Right lobe of liver (tissue), 6 donors: ENCODE measurements at places on chromosomes 16 and 17. TPM values are rescaled to one million over a fixed set of nuclear protein-coding genes. Genes with fewer than 3 reads are reported as not detected.

GRCh38 chr17:41553176-41553575 lies 18.7 kb downstream of the KRT9 start:
- H3K36me3 ChIP-seq, result no peaks in the 10 kb centered on the region
- no peak overlapping the region for H3K4me3 ChIP-seq
- no peak overlapping the region for H3K27ac ChIP-seq
- no peaks in the 10 kb centered on the region for H3K27me3 ChIP-seq
- H3K4me1 ChIP-seq, result peaks cover 7% of the 10 kb centered on the region
- DNase-seq, result no peak

DNA sequence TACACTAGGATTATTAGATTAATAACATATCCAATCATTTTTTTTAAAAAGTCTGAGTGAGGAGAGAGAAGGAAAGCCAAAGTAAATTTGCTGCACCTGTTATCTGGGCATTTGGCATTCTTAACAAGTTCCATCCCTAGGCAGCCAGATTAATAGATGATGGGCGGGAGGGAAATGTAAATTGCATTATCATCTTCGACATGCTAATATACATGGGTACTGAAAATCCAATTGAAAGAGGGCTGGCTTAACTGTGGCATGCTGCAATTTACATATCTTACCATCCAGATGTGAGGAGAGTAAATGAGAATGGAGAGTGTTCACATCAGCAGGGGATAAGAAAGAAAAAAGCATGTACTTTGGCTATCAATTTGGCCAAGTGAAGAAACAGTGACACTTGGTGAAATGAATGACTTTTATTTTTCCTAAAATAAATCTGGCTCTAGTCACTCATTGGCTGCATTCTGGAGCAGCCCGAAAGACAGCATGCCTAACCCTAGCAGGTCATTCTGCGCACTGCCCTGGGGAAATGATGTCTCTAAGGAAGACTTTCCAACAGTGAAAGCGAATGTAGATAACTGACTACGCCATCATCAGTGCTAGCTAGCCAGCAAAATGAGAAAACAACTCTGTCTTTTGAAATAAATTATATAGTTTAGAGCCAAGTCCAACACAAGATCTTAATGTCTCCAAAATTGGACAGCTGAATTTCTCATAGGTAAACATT lies 57.9 kb downstream of the HYDIN start:
- no peaks in the 10 kb centered on the region for H3K27me3 ChIP-seq
- no peak overlapping the region for H3K27ac ChIP-seq
- H3K4me1 ChIP-seq, result no peaks in the 10 kb centered on the region
- DNase-seq, result no peak

APOBR gene
- total RNA-seq, result 0.57 TPM

SLC16A13 gene
- 31.8 TPM for total RNA-seq

XPO6 gene
- total RNA-seq, result 51.5 TPM
